ENCODE measurements at places on chromosomes 5 and 9.
A peak's percentile ranks its signal among the peaks of the same experiment; 100 is the strongest.

DNA sequence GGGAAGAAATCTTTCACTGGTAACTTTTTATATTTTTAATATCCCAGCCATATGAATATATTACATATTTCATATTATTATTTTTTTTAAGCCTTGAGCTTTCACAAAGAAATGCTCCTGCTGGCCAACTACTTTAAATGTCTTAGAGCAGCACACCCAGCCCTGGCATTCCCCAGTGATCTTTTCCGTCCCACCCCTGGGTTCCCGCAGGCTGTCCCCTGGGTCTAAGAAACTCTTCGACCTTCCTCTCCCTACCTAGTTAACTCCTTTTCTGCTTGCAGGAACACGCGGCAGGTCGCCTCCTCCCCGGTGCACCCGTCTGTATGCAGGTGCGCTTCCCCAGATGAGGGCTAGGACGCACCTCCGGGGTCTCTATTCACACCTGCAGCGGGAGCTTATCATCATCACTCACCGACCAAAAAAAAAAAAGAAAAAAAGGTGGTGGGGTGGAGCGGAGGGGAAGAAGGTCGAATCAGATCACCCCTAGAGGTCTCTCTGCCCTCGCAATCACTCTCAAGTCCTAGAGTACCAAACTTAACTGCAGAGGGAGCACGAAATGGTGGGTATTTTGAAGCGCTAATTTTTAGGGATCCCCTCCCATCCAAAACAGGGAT, 696 bp downstream of the ZFP62 start:
- peak; percentile 80 for DNase-seq

DNA sequence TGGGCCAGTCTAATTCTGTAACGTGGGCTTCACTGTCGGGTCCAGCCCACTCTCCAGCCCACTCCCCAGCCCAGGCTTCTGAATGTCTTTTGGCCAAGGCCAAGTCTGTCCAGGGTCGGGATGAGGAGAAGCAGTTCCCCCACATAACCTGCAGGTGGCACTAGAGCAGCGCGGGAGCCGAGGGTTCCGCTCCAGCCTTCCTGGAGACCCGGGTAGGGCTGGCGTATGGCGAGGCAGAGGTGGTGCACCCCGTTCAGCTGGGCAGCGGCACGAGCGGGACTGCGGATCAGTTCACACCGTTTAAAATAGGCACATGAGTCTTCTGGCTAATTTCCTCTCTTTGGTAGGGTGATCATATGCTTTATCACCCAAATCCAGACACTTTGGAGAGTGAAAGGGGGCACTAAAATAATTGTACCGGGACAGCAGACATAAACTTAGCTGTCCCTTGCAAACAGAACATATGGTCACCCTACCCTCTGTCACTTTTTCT, 185.9 kb downstream of the MSX2 start:
- DNase-seq: peak; percentile 87

GRCh38 chr5:83723031-83723430, 2.4 kb upstream of the HAPLN1 start:
- DNase-seq: no peak

GRCh38 chr5:133618141-133618540, 5.8 kb upstream of the FSTL4 start:
- no peak for DNase-seq

DNA sequence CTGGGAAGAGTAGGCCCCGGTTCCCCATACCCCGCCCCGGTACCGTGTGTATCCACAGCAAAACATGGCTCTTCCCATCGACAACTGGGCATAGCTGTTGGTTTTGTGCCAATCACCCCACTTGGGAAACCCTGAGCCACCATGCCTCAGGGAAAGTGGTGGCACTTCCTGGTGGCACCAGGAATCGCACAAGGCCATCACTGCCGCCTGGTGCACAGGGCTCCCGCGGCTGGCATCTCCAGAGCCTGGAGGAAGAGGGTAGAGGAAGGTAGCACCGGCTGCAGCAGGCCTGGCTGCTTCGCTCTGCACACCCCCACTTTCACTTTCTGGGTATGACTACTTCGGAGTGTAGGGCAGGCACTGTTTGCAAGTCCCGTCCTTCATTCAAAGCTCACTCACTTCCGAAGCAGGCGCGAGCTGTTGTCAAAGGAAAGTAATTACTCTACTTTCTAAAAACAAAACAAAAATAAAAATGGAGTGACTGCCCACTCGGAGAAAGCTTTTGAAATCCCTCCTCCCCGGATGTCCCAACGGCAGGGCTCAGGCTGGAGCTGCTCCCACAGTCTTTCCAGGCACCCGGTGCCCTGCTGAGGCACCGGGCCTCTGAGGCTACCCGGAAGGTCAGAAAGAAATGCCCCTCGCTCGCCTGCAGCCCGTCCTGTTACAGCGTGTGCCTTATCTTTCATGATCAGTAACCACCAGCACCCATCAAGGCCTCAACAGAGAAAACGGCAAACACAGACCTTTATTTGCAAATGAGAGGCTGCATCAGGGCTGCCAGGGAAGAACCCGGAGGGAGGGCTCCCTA, 2.0 kb downstream of the BRD3 start:
- DNase-seq: peak; percentile 81

DNA sequence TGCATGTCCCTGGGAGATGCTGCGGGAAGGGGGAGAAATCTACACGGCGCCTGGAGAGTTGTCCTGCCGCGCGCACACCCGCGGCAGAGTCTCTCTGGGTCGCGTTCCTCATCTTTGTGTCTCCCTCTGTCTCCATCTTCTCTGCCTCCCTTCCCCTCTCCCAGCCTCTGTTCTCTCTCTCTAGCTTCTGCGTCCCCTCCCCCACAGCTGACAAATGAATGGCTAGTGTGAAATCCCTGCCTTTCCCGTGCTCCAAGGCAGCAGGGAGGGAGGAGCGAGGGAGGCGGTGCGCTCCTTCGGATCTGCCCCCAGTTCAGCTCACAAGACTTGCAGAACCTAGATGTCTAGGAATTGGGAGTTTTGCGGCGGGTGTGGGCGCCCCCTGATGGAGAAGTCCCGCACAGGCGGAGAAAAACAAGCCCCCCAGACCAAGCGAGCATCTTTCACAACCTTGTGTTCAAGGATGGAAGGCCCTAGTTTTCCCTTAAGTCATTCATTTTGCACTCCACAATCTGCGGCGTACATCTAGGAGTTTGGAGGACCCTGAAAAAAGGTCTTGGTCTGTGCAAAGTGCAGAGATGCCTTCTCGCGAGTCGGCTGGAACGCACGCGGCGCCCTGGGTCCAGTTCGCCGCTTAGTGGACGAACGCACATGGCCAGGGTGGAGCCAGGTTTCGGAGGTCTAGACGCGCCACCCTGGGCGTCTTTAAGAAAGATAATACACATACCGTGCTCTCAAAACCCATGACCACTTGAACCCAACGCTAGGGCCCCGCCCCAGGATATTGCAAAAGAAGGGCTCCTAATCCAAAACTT, 2.0 kb downstream of the VCAN start:
- peak; percentile 98 for DNase-seq

GRCh38 chr5:14254686-14255085, 111.5 kb downstream of the TRIO start:
- no peak for DNase-seq

DNA sequence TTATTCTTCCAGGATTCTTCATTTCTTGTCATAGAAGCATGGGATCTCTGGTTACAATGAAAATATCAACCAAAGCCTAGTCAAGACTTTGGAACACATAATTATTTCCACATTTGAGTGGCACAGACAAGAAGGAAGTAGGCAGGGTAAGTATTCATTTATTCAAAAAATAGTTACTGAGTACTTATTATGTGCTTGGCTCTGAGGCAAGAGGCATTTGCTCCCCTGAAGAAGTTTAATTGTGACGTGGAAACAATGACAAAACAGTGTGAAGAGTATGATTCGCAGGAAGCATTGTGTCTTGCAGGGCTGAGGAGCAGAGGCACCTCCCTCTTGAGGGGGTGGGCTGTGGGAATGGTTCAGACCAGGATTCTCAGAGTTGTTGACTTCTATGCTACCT, 45.0 kb upstream of the TNFSF15 start:
- DNase-seq: no peak

All from posterior vena cava (tissue), 2 donors.